ENCODE measurements at places on chromosomes 7 and 10.

DNA sequence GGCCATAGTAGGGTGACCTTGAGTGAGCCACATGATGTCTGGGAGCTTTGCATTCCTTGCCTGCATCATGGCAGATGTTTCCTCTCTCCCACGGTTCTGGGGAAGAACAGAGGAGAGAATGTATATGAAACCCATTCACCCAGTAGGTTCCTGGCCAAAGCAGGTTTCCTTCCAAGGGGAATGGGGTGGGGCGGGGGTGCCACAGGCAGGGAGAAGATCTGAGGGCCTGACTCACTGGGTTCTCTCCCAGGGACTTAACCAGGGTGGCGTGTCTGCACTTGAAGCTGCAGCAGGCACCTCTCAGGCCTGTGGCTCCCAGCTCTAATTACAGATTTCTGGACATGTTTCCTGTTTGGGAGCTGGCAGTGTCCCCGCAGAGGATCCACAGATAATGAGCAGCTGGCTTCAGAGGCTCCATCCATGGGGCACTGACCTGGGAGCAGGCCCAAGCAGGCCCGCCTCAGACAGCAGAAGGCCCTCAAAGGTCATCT lies 50.2 kb upstream of the ZMIZ1 start:
- no peak for DNase-seq

DNA sequence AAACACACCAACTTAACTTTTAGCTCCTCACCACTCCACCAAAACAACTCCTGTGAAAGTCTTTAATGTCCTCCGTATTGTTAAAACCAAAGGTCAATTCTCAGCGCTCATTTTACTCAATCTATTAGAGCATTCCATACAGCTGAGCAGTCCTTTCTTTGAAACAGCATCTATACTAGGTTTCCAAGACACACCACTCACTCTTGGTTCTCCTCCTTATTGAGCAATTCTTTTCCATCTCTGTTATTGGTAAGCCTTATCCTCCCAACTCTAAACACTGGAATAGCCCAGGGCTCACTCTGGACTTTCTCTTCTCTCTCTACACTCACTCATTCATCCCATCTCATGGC lies 34.9 kb downstream of the COA1 start:
- no peak for DNase-seq

GRCh38 chr10:102644646-102645387 lies 538 bp downstream of the TRIM8 start:
- DNase-seq: peak; percentile 85

- DNase-seq: no peak
These were observed 21.9 kb downstream of the LRRC17 start for GRCh38 chr7:102934701-102935100.

- DNase-seq: no peak
These were observed 557.2 kb downstream of the INHBA start for GRCh38 chr7:41145656-41146055.

- peak; percentile 64 for DNase-seq
These were observed 490 bp downstream of the CADPS2 start for GRCh38 chr7:122885583-122886356.

DNA sequence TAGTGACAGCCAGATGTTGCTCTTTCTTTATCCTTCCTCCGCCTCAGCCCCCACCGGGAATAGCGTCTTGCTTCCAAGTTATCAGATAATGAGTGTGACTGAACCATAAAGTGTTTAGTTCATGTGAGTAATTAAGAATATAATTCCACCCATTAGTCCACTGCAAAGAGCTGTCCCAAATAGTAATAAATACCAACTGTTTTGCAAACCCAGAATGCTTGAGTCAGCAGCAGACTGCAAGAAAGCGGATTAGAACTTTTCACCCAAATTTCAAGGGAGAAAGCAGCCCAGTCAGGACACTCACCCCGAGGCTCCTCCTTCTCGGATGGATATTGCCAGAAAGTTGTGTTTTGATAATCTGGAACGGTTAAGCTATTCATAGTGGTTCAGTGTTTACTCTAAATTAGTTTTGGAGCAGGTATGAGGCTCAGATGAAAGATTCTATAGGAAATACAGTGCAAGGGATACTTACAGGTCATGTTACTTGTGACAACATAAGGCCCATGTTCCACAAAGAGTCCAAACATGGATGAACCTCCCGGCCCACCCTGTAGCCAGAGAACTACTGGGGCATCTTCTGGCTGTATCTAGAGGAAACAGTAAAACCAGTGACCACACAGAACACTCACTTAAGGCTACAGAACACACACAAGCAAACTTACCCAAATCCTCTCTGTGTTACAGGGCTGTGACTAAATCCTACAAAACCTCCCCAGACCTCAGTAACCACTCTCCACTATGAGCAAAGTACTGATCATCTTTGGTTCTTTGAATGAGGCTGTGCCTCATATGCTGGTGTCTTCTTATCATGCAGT lies 50.5 kb downstream of the CPVL start:
- no peak for DNase-seq

DNA sequence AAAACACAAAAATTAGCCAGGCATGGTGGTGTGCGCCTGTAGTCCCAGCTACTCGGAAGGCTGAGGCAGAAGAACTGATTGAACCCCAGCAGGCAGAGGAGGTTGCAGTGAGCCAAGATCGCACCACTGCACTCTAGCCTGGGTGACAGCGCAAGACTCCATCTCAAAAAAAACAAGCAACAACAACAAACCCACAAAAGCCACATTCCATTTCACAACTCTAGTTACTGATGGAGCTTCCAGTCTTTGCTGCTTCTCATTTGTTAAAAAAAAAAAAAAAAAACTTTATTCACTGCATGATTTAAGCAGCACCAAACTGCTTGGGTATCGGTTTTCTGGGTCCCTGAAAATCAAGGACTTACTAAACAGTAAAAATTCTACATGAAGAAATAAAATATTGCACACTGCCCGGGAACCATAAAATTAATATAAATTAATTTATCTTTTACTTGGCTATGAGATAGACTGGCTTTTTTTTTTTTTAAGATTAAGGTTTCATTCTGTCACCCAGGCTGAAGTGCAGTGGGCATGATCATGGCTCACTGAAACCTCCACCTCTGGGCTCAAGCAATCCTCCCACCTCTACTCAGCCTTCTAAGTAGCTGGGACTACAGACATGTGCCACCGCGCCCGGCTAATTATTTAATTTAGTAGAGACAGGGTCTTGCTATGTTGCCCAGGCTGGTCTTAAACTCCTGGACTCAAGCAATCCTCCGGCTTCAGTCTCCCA lies 42.0 kb downstream of the SRPK2 start:
- DNase-seq: no peak

DNA sequence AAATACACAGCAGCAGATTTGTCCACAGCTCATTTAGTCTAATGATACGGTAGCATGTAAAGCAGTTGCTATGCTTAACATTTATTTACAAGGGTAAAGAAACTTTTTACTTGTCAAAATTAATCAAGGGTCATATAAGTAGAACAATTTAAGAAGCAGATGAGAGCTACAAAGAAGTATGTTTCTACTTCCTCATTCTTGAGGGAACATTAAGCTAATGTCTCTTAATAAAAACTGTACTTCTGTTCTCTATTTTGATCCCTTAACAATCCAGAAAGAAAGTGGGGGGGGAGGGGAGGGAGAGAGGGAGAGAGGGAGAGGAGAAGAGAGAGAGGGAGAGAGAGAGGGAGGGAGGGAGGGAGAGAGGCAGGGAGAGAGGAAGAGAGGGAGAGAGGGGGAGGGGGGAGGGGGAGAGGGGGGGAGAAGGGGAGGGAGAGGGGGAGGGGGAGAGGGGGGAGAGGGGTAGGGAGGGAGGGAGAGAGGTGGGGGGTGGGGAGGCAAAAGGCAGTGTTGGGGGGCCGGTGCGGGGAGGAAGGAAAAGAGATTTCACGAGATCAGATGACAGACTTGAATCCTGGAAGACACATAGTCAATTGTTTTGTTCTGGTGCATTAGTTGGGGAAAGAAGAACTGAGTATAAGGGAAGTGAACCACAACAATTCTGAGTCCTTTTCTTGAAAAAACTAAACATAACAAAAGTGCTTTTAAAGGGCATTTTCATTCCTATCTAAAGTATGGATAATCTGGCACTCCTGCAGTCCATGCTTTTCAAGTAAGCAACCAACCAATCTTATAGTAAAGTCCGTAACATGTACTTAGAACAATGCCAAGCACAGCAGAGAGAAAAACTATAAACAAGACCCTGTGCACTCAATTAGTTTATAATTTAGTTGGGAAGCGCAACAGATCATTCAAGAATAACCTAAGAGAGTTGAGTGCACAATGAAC lies 128.0 kb downstream of the USP6NL start:
- no peak for DNase-seq

GRCh38 chr7:151550656-151551286 lies 31.1 kb upstream of the RHEB start:
- peak; percentile 31 for DNase-seq

Measured in NCI-H345 (cell line).